ENCODE measurements at places on chromosomes 3 and 15.

- DNase-seq = no peak
These were observed 1505.0 kb downstream of the SI start for GRCh38 chr3:163573324-163573723.

DNA sequence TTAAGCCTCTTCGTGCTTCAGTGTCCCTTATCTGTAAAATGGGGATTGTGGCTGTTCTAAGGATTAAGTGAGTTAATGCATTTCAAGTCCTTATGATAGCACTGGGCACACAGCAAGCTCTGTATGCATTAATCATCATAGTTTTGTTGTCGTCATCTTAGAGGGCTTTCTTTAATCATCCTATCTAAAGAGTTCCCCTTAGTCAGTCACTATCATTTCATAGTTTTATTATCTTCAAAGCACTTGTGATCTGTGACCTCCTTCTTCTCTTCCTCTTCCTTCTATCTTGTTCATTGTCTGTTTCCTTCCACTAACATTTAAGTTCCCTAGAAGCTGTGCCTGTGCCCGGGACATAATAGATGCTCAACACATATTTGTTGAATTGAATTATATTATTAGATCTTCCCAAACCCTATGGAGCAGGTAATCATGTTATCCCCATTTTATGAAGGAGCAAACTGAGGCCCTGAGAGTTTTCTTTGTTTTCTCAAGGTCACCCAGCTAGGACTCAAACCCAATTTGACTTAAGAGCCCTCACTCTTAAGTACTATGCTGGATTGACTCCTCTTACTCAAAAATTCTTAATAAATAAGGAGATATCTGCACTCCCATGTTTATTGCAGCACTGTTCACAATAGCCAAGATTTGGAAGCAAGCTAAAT, 24.1 kb downstream of the DUOX2 start:
- DNase-seq = no peak

GRCh38 chr15:91966194-91966552, 112.7 kb downstream of the SLCO3A1 start:
- DNase-seq = no peak

- DNase-seq = no peak
These were observed 61.4 kb upstream of the CD47 start for GRCh38 chr3:108152274-108152673.

DNA sequence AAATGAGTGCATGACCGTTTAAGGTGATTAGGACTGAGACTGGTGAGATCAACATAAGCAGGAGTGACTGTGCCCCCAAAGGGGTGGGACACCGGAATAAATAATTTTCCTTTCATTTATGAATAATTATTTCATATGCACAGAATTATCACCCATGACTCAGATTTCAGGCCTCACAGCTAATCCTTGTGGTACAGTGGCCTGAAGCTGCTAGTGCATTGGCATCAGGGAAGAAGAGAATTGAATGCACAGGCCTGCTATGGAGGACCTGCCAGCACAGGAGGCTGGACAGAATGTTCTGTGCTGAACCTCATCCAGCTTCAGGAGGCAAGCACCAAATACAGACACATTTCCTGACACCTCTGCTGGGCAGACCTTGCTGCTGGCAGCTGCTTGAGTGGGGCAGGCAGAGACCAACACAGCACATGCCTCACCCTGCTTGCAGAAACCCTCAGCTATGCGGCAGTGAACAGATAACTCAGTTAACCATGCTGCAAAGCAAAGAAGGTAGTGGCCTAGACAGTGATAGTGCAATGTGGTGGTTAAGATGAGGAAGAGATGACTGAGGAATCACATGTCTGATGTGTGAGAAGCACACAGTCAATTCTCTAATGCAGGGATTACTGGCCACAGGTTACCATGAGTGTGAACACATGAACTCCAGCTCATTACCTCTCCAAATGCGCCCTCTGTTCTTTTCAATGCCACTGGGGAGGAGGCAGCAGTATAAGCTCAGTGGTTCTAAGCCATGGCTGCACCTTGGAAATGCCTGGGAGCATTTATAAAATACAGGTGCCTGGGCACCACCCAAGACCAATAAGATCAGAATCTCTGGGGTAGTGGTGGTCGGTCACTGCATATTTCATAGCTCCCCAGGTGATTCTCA, 68.1 kb upstream of the SCN5A start:
- DNase-seq = no peak

GRCh38 chr15:85761635-85762034, 33.1 kb downstream of the KLHL25 start:
- DNase-seq = no peak

DNA sequence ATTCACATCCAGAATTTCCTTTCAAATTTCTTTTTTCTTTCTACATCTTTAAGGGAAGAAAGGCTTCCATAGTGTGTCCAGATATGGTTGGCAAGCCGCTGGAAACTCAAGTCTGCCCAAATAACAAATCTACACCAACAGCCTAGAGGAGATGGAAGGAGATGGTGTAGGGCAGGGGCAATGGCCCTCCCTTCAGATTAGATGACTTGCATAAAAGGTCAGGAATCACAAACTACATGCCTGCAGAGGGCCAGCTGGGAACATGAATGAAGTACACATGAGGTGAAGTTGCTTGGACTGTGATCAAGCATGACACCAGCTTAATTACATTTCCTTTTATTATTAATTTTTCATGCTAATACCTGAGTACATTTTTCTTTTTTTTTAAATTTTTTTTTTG, 10.2 kb downstream of the SLC27A2 start:
- DNase-seq = no peak

DNA sequence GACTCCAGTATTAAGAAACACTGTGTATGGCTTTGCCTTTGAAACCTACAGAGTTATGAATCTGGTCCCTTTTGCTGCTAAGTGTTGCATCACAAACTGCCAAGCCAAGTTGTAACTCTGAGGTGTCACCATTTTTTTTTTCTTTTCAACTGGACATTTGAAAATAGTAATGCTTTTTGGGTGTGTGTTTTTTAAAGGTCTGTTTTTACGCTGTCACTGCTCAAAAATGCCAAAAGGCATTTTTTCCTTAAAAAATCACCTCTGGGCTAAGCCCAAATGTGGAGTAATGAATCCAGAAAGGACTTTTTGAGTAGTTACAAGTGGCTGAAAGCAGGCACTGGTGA, 9.5 kb downstream of the SMAD3 start:
- DNase-seq = no peak

- DNase-seq = peak; percentile 60
These were observed 2.4 kb upstream of the CD96 start for GRCh38 chr3:111539351-111540331.

GRCh38 chr15:41465822-41466421, 27.8 kb upstream of the ITPKA start:
- DNase-seq = peak; percentile 62

- peak; percentile 59 for DNase-seq
These were observed 49.1 kb upstream of the RAB6B start for GRCh38 chr3:133944641-133945380.

GRCh38 chr3:61877359-61878138, 316.2 kb downstream of the PTPRG start:
- DNase-seq = no peak

GRCh38 chr3:193605876-193606275, 12.9 kb downstream of the OPA1 start:
- peak; percentile 55 for DNase-seq

DNA sequence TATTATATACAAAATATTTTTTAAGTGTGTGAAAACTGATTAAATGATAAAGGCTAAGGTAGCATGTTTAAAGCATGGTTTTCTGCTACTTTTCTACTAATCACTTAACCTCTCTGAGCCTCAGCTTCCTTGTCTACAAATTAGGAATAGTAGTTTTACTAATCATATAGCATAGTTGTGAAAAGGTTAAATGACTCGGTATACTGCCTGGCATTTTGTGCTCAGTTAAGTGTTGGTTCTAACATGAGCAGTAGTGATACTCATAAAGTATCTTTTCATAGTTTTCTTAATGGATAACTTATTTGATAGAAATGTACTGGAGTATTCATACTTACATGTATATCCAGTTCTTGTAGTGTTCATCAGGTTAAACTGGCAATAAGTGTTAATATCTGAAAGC, 13.6 kb downstream of the RASA2 start:
- DNase-seq = no peak

DNA sequence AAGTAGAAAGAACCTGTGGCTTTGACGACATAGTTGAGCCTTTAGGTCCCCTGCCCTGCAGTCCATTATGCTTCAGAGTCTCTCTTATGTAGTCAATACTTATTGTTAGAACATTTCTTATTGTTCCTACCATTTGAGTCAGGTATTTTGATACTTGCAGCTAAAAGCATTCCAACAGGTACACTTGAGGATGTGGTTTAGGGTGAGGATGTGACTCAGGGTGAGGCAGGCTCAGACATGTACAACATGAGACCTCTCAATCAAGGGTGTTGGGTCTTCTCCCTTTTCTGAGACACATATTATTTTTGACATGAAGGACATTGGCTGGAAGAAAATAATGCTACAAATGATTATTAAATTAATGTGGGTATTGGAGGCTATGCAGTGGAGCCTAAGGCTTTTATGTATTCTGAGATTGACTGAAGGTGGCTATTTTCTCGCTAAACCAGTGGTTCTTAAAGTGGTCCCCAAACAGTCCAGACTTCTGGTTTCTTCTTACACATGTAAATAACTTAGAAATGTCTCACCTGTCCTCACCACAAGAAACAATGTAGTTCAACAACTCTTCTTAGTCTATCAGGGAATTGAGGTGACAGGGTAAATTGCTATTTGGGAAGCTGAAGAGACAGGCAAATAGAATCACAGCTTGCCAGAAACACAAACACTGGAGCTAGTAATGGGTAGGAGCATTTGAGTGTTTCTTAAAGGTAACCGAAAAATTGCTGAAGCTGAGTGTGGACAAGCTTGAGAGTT, 135.5 kb upstream of the ZPLD1 start:
- no peak for DNase-seq

- DNase-seq = no peak
These were observed 38.8 kb upstream of the IQSEC1 start for GRCh38 chr3:13111873-13112520.

DNA sequence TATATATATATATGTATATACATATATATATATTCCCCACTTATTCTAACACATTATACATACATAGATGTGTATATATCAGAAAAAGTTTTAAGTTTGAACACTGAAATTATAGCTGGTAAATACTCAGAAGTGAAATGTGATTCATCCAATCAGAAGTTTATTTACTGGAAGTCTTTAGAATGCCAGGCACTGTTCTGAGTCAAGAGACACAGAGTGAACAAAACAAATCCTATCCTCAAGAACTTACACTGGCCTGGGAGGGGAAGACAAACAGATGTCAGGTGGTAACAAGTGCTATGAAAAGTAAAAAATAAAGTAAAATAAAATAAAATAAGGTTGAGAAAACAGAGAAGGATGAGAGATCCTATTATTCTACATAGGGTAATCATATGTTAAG, 13.4 kb downstream of the DHX36 start:
- DNase-seq = no peak

DNA sequence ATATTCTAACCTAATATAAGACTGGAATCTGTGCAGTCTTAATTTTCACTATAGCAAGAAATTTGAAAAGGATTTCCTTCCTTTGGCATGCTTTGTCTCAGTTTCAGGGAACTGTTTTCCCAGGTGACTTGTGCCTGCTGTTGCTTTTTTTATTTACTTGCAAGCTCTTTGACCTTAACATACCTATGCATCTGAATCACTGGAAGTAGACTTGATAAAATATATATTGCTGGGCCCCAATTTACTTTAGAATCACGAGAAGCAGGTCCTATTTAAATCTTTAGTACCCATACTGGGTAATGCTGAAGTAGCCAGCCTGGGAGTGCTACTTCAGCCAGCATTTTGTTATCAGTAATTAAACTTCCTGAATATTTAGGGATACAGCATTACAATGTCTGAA, 257.9 kb upstream of the ALCAM start:
- DNase-seq = no peak

DNA sequence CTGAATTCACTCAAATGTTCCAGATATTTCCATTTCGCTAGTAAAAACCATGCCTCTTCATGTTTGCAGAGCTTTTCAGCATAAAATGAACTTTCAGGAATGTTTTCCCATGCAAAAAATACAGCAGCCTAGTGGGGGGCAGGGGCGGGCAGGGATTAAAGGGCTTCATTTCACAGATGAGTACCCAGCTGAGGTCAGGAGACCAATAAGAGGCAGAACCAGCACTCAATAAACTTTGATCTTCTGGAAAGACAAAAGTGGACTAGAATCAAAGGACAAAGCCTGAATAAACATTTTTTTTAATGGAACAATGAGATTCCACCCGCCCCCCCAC, 8.0 kb downstream of the KLHL25 start:
- DNase-seq = no peak

DNA sequence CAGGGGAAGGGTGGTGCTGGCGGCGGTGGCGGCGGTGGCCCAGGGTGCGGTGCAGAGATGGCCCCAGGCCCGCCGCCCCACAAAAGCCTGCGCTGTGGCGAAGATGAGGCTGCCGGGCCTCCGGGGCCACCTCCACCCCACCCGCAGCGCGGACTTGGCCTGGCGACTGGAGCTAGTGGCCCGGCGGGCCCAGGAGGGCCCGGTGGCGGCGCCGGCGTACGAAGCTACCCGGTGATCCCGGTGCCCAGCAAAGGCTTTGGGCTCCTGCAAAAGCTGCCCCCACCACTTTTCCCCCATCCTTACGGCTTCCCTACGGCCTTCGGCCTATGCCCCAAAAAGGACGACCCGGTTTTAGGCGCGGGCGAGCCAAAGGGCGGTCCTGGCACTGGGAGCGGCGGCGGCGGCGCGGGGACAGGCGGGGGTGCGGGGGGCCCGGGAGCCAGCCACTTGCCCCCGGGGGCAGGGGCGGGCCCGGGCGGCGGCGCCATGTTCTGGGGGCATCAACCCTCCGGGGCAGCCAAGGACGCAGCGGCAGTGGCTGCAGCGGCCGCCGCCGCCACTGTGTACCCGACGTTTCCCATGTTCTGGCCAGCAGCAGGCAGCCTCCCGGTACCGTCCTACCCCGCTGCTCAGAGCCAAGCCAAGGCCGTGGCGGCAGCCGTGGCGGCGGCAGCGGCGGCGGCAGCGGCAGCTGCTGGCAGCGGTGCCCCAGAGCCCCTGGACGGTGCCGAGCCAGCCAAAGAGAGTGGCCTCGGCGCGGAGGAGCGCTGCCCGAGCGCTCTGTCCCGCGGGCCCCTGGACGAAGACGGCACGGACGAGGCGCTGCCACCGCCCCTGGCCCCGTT, 1.6 kb downstream of the SKOR1 start:
- DNase-seq = peak; percentile 31

- DNase-seq = no peak
These were observed 137.7 kb downstream of the ASB7 start for GRCh38 chr15:100740138-100740537.

GRCh38 chr15:71201477-71201876, 86.2 kb downstream of the THSD4 start:
- no peak for DNase-seq

DNA sequence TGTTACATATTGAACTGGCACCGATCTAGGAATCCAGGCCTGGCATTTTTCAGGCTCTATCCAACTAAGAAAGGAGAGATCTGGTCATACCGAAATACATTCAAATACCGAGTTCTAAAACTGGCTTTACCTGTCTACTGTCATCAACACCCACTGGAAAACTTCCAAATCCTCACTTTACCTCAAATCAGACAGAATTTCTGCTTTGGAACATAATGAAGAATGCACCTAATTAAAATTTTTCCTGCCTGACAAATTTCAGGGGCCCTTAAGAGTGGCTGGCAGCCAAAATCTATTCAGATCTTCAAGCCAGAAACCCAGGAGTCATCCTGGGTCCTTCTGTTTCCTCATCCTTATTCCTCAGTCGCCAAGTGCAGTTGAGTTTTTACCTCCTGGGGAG, 198.6 kb upstream of the FEZF2 start:
- no peak for DNase-seq

GRCh38 chr15:62809115-62809967, 233.2 kb upstream of the TPM1 start:
- DNase-seq = peak; percentile 66
